ENCODE measurements at places on chromosomes 6 and 20.

GRCh38 chr6:159880412-159880975 is 10.3 kb upstream of the MAS1 start:
- no peak for DNase-seq

DNA sequence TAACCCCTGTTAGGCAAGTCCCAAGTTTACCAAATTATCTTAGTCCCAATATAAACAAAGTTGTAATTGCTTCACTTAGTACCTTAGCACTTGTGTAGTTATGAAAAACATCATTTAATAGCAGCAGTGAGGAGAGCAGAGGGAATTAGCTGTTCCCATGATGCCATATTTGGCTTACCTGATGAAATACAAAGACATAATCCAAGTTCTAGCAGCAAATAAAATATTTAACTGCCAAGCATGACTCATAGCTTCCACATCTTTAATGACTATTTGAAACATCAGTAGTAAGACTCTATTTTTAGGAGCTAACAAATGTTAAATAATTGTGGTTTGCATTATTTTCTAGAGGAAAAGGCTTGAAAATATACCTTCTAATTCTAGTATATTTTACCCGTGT is 94.0 kb upstream of the MCHR2 start:
- no peak for DNase-seq

DNA sequence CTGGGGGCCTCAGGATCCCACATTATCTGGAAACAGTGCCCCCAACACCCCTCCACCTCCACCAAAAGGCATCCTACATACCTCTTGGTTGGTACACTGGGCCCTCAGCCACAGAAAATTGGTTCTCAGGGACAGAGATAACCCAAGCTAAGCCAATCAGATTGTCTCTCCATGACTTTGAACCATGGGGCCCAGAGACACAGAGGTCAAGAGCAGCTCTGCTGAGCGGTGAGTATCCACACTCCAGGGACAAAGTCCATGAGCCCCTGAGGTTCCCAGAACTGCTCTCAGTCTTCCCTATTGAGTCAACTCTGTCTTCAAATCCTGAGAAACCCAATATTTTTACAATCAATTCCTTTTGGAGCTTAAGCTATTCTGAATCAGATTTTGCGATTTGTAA is 35.3 kb downstream of the COL11A2 start:
- DNase-seq = no peak

DNA sequence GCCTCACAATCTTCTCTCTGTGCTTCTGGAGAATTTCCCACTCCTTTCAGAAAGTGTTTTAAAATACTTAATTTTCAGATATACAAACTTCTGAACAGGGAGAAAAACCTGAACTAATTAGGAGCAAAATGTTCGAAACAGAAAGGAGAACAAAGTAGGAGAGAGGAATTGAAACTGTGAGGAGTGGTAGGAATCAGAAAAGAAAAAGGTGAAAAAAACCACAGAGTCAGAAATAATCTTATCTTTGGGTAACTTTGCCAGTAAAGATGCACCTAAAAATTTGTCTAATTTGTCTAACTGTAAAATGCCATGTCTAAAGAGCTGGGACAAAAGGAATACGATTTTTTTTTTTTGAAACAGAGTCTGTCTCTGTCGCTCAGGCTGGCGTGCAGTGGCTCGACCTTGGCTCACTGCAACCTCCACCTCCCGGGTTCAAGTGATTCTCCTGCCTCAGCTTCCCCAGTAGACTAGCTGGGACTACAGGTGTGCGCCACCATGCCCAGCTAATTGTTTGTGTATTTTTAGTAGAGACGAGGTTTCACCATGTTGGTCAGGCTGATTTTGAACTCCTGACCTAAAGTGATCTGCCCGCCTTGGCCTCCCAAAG is 4.7 kb upstream of the RIPOR2 start:
- DNase-seq = no peak

GRCh38 chr6:135146162-135146934 is 34.8 kb upstream of the MYB start:
- no peak for DNase-seq

- DNase-seq = peak; percentile 71
These were observed 94.5 kb upstream of the PTPN1 start for GRCh38 chr20:50415516-50416268.

Measured in forelimb muscle (tissue), 1 donor.